CD4-positive, alpha-beta memory T cell (primary cell): ENCODE measurements at places on chromosomes 5 and 9.
A peak's percentile ranks its signal among the peaks of the same experiment; 100 is the strongest.

GRCh38 chr5:37355161-37355560, 15.7 kb downstream of the NUP155 start:
- DNase-seq: no peak

DNA sequence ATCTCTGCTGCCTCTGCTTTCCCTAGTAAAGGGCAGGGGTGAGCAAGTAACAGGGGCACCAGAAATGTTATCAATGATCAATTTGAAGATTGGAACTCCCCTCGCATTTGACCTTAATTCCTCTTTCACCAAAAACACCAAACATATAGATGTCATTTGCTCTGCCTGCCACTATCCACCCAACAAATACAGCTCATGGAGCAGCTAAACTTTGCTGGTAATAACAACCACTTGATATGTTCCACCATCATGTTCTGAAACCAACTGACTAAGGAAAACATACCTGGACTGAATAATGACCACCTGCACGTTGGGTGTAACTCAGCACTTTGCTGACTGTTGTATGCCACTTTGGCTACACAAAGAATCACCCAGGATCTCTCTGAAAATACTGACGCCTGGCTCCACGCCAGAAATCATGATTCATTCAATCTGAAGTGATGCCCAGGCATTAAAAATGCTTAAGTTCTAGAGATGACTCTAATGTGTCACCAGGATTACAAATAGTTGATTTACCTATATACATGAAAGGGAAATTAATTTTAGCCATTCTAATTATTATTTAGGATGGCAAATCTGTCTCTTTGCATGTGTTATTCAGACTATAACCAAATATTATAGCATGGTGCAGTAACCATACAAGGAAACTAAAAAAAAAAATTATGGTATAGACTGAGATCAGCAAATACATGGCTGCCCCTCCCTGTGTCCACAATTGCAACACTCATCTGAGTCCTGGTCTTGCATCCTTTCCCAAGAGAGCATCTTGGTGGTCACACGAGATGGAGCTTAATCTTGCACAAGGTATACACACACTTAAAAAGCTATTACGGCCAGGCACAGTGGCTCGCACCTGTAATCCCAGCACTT, 43.1 kb upstream of the TTC39B start:
- DNase-seq: no peak

DNA sequence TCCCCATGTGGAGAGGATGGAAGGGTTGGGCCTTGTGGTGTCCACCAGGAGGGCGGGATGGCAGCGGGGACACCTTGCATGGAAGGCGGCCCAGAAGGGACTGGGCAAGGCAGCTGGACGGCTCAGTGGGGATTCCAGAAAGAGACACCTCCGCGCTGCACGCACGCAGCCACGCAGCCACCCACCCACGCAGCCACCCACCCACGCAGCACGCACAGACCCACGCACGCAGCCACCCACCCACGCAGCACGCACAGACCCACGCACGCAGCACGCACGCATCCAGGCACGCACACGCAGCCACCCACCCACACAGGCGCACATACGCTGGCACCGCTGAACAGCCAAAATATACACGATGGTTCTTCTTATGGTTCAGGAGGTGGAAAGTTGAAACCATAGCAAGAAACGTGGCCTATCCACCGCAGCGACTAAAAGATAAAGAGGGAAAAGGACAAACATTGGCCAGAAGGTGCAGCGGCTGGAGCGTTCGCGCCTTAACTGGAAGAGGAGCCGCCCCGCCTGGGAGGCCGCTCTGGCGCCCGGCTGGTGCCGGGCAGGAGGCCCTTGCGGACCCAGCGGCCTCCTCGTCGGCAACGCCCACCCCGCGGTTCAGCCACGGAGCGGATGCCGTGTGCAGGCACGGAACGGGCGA, 22.2 kb upstream of the EXOC3 start:
- no peak for DNase-seq

DNA sequence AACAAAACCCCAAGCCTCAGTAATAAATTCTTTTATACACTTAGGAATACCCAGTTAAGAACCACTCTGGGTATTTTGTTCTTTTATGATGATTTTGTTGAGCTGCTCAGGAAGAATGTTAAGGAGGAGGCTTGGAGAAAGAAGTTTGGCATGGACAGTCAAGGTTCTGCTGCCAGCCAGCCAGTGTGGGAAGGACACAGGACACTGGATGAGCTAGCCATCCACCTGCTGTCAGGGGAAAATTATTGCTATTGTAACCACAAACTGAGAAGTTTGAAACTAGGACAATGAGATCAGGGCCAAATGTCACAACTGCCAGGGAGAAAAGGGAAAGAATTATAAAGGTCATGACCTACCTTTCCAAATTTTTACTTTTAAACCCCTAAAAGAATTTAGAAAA, 25.9 kb upstream of the ADAMTSL1 start:
- DNase-seq: no peak

DNA sequence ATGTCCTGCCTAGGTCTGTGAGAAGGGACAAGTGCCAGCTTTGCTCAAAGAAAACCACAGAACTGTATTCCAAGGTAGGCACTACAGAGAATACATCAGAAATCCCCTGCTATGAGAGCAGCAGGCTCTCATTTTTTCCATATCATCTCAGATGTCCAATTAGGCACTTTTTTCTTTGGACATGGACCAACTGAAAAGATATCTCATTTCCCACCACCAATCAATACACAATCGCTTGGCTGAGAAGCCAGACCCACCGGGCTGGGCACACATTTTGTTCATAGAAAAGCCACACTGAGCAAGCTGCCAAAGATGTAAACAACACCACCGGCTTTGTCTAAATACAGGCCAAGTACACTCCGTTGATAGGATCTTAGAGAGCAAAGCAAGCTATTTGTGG, 25.9 kb downstream of the STOM start:
- DNase-seq: no peak

DNA sequence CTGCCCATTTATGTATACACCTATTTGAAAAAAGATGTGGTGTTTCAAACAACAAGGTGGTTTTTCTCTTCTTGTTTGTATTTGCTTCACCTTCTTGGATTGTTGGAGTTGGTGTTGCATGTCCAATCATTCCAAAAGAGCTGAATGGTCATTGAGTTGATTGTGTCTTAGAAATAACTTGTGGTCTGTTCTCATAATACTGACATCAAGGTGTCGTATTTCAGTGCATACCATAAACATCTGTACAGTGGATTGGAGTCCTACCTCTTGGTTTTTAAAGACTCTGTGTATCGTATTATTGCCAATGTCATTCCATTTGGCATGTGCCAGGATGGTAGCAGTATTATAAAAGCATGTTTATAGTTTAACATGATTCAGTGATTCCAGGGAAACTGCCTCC, 73.2 kb downstream of the TRIO start:
- no peak for DNase-seq

GRCh38 chr5:20617841-20618240, 629.8 kb upstream of the CDH18 start:
- DNase-seq: no peak

- DNase-seq: no peak
These were observed 157.8 kb upstream of the RASEF start for GRCh38 chr9:83220730-83221129.

DNA sequence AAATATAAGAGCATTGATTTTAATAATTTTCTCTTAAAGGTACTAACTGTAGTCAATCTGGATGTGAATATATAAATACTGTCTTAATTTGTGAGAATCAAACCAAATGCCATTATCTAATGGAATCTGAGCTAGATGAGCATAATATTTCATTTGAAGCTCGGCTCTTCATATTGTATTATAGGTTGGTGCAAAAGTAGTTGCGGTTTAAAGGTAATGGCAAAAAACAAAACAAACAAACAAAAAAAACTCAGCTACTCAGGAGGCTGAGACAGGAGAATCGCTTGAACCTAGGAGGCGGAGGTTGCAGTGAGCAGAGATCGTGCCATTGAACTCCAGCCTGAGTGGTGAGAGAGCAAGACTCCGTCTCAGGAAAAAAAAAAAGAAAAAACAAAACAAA, 96.4 kb downstream of the CFAP90 start:
- DNase-seq: no peak

DNA sequence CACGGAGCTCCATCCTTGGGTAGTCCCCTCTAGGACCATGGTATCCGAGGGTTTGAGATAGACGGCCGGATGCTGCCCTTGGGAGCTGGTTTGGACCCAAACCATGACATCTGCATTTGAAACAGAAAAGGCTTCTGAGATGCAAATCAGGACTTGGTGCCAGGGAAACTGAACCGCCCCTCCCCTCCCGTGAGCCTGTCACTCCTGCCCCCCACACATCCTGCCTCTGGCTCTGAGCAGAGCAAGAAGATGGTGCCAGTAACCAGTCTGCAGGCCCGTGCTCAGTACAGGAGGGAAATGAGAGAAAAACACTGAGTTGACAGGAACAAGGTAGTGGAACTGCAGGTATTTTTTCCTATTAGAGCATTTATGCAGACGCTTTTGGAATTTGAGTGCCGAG, 18.6 kb downstream of the ARPC5L start:
- DNase-seq: no peak

DNA sequence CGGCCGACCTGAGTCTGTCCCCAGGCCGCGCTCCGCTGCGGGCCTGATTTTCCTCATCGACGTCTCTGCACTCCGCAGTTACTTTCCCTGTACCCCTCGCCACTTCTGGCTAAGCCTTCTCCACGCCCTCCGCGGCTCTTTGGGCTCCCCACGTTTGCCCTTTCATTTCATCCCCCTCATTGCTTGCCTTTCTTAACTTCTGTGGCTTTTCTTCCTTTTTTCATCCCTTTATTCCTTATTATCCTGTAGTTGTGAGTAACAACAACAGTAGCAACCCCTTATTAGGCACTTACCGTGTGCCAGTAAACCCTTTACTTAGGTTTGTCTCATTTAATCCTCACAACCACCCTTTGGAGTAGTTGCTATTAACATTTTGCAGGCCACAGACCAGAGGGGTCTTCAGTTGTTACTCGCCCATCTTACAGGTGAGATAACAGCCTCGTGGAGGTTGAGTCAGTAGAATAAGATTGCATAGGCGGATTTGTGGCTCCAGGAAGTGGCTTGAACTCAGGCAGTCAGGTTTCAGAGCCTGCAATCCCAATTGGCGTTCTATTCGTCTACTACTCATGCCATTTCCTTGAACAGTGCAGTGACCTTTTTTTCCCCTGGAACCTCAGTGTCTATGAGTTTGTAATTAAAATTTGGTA, 724 bp downstream of the TCERG1 start:
- peak; percentile 12 for DNase-seq

DNA sequence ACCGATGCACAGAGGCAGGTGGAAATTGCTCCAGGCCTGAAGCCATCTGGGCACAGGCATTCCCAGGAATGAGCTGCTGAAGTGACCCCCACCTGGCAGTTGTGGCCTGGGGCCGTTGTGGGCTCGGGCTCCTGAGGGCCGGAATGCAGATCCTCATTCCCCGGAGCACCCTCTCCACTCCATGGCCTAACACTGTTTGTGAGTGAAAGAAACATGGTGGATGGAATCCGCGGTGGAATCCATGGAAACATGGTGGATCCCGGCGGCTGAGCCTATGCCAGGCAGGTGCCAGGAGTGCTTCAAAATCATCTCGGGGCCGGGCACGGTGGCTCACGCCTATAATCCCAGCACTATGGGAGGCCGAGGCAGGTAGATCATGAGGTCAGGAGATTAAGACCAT, 3.6 kb upstream of the SARDH start:
- DNase-seq: no peak

- DNase-seq: no peak
These were observed 620.2 kb upstream of the DMAC1 start for GRCh38 chr9:8419596-8420275.

GRCh38 chr5:157172403-157172802, 6.3 kb upstream of the GARIN3 start:
- peak; percentile 93 for DNase-seq

GRCh38 chr5:32805971-32806638, 95.0 kb downstream of the NPR3 start:
- no peak for DNase-seq

DNA sequence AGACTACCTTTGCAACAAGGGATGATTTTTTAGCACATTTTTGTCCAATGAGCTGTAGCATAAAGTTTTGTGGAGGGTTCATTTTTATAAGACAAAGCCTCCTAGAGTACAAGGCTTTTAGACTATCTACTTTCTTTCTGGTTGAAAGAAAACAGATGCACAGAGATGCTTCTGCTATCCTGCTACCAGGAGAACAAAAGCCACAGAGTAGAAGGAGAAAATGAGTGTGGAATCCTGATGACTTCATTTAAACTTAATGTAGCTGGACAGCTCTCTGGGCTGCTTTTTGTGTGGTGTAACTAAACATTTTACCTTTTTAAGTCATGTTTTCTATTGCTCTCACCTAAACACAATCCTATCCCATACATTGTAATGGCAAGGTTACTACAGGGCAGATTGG, 1009.4 kb downstream of the TLE1 start:
- no peak for DNase-seq

GRCh38 chr9:37229882-37230482, 109.6 kb downstream of the ZCCHC7 start:
- DNase-seq: no peak

DNA sequence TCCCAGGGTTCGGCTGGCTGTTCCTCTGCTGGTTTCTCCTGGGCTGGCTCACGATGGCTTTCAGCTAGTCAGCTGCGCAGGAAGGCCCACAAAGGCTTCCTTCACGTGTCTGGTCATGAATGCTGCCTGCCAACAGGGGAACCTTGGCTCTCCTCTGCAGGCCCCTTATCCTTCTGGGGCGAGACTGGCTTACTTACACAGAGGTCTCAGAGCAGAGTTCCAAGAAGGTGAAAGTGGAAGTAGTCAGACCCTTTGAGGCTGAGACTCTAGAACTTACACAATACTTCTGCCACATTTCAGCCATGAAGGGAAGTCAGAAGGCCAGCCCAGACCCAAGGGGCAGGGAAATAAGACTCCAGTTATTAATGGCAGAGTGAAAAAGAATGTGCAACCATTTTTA, 99.5 kb downstream of the LHFPL2 start:
- no peak for DNase-seq

DNA sequence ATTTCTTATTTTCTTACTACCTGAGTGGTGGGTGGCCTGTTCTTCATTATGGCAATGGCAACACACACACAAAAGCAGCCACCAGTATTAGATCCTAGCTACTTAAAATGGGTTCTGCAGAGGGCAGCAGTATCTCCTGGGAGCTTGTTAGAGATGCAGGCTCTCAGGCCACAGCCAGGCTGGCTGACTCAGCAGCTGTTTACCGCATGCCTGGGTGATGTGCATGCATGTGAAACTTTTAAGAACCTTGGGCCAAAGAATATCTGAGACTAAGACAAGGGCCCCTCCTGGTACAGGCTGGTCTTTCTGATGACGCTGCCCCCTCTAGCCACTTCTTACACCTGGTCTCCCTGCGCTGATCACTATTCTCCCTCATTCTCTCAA, 399.0 kb downstream of the MED10 start:
- no peak for DNase-seq

DNA sequence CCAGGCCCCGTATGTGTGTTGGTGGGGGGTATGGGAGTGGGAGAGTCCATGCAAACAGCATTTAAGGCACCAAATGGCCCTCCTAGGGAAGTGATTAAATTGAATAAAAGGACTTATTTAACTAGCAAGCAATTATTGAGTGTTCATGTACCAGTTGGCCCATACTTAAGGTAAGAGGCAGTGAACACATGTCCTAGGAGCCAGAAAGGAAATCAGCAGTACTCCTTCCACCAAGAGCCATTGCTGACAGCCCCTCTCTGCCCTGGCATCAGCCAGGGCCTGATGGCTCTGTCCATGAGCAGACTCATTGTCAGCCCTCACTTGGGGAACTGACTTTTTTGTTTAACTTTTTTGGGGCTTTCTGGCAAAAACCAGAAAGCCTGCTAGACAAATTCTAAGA, 10.4 kb upstream of the SHROOM1 start:
- DNase-seq: no peak
